Right ventricle myocardium inferior (tissue), 1 donor: ENCODE measurements at places on chromosomes 13 and 19.

- DNase-seq = no peak
Observed at GRCh38 chr13:72586518-72586917, 140.9 kb downstream of the MZT1 start.

DNA sequence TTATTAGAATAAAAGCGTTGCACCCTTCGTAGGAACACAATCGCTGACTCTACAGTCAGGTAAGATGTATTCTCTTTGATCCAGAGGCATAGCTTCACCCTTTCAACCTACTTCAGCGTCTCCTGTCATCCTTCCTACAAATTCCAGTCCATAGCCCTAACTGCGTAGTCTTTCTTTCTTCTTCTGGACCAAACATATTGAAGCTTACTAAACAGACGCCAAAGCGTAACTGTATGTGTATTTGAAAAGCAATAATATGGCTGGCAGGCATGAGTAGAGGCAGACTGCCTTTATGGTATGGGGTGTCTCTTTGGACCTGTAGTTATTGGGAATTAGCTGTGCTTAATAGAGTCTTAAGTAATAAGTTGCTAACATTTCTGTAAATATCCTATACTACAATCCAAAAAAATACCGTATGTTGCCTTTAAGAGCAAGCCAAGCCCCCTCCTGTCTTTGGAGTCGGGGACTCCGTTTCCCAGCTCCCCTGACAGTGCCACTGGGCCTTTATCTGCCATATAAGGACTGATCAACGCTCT, 392 bp upstream of the ZNF548 start:
- no peak for DNase-seq

DNA sequence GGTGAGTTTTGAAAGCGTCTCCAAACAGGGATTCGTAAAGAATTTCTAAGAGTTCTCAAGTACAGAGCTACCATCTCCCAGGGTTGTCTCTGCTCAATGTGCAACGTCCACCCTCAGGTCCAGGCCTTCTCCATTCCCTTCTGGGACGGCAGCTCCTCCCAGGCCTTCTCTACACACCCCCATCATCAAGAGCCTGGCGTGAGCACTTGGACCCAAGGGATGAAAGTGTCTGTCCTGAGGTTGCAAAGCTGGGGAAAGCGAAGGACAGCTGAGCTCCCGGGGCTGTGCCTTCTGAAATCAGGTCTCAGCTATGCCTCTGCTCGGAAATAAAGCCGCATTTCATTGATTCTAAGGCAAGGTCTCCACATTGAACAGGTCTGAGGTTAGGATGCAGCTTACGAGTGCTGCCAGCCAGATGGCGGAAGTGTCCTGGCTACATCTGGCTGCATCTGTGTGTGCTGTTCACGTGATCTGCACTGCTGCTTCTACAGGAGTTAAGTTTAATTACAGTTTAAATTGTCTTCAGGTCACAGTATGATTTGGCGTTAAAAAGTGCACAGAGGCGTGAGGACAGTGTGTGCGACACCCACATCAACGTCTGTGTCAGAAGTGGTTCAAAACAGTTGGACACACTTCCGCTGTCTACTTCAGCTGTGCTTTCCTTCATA, 27.0 kb upstream of the MIER2 start:
- no peak for DNase-seq

GRCh38 chr13:84651288-84651687, 769.0 kb upstream of the SLITRK1 start:
- DNase-seq = no peak

- no peak for DNase-seq
Observed at GRCh38 chr13:34523406-34523805, 418.7 kb upstream of the NBEA start.
